ENCODE measurements at places on chromosomes 1 and 21.

DNA sequence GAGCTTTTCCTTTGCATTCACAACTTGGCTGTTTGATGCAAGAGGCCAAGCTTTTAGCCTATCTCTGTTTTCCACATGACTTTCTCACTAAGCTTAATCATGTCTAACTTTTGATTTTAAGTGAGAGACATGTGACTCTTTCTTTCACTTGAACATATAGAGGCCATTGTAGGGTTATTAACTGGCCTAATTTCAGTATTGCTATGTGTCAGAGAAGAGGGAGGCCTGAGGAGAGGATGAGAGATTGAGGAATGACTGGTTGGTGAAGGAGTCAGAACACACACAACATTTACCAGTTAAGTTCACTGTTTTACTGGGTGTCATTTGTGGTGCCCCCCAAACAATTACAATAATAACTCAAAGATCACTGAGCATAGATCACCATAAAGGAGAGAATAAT is 193.5 kb downstream of the CYYR1 start:
- DNase-seq: no peak

DNA sequence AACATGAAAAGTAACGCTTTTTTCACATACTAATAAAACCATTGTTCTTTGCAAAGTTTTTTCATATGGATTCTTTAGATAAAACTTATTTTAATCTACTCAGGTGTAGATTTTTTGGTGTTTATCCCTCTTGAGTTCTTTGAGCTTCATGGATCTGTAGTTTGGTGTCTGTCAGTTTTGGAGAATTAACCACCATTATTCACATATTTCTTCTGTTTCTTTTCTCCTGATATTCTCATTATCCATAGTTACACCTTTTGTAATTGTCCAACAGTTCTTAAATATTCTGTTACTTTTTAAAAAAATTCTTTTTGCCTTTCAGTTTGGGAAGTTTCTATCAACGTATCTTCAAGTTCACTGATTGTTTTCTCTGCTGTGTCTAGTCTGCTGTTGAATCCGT is 18.6 kb downstream of the HS2ST1 start:
- DNase-seq: no peak

- DNase-seq: no peak
These were observed 199.0 kb downstream of the RPS6KC1 start for GRCh38 chr1:213250041-213250440.

DNA sequence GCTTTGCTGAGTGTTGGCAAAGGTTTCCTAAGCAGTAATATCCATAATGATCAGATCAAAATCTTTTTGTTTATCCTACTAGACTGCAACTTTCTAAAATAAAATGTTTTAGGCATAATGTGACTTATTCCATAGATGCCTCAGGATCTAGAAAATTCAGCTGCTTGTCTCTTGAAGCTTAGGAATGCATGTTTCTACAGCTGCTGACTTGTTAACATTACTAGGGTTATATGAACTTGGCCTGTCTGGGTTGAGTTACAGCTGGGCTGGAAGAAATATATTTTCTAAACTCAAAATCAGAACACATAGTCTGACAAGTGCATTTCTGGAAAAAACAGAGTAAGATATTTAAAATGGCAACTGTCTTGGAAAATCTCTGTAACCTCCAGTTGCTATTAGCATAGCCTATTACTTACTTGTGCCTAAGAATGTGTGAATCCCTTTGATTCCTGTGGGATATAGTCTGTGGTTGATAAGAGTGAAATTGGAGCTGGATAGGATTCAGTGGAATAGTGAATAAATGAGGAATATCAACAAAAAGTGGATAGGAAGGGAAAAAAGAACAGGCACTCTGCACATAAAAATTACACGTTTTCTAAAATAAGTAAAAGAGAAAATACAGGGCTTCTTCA is 61.2 kb downstream of the RGS4 start:
- no peak for DNase-seq

- DNase-seq: no peak
These were observed 48.7 kb downstream of the ELAPOR1 start for GRCh38 chr1:109162626-109163025.

GRCh38 chr1:103267893-103268292 is 159.6 kb upstream of the COL11A1 start:
- DNase-seq: no peak

DNA sequence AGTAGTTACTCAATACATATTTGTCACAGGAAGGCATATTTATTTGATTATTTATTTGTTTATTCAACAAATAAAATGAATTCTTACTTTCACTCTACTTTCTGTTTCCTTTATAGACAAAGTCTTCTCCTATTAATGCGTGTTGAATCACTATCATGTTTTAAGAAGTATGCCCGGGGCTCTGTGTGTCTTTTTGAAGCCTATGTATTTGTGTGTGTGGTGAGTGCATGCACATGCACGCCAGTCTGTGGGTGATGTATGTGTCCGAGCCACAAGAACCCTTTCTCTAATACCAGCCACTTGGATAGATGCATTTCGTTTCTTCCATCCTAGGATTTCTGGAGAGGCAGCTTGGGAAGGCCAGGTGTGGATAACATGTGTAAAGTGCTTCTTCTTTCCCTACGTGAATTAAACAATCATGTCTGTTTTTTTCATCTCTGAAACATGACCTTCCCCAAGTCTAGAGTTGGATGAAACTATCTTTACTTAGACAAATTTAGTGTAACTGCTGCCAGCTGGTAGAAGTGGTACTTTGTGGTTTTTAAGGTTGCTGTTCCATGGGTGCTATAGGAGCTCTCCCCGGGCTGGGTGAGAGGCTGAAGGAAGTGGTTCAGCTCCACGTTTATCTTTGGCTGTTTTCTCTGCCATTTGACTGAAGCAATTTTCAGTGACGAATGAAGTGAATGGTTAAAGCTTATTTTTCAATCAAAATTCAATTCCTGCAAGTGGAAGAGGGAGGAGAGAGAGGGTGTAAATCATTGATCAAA is 46.8 kb upstream of the PPM1J start:
- no peak for DNase-seq

DNA sequence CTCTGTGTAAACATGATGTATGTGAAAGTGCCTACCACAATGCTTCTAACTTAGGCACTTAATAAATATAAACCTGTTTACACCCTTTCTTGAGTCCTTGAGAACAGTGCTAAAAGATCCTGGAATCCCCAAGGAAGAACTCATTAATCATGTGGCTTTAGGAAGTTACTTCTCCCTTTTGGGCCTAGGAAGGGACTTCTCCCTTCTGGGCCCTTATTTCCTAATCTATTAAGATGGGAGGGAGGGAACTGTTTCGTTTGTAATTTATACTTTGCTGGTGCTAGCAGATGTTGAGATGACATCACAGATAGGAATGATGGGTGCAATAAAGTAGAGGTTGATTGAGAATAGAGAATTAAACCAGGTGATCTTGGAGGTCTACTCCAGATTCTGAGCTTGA is 1.2 kb downstream of the BTF3L4 start:
- no peak for DNase-seq

GRCh38 chr1:153277852-153278251 is 18.4 kb downstream of the LORICRIN start:
- no peak for DNase-seq

Data from stimulated activated CD8-positive, alpha-beta memory T cell treated with anti-CD3 and anti-CD28 coated beads, Interleukin-2, amount 100 ng/mL, for 1 hour (primary cell).